T-helper 9 cell (primary cell): ENCODE measurements at places on chromosomes 12 and 14.

- no peak for DNase-seq
These were observed 12.6 kb upstream of the OR10P1 start for GRCh38 chr12:55624056-55624455.

- no peak for DNase-seq
These were observed 2.2 kb downstream of the CYP27B1 start for GRCh38 chr12:57764662-57765002.

- DNase-seq, result no peak
These were observed 26.1 kb downstream of the DTX1 start for GRCh38 chr12:113082486-113083148.

- DNase-seq, result no peak
These were observed 379.9 kb upstream of the PDE3A start for GRCh38 chr12:19988459-19988873.

DNA sequence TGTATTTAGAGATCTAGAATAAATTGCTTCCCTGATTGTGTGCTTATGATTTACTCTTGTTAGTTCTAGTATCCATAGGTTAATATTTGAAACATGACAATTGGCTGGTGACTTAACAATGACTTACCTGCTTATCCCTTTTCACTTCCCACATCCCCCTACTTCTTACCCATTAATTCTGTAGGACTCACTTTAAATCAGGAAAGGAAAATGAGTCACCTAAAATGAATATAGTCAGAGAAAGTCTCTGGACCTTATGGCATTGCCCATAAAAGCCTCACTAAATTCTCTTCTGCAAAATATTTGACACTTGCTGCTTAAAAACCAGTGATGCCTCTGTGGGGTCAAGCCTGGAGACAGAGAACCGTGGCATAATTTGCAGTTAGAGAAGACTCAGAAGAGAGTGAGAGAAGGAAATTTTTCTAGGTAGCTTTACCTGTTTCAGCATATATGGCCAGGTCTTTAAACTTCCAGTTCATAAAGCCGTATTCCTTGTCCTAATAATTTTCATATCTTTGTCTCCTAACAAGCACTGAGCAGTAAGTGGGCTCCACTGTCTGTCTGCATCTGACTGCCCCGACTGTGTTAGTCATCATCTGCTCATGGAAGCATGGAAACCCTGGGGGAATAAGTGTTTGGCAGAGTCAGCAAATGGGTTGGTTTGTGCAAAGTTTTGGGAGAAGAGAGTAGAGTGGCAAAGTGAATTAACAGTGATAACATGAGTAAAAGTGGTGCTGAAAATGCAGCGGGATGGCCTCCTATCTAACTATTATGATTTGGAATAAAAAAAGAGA lies 294.4 kb downstream of the AKAP6 start:
- no peak for DNase-seq

- no peak for DNase-seq
These were observed 11.7 kb downstream of the PROX2 start for GRCh38 chr14:74864198-74864597.

DNA sequence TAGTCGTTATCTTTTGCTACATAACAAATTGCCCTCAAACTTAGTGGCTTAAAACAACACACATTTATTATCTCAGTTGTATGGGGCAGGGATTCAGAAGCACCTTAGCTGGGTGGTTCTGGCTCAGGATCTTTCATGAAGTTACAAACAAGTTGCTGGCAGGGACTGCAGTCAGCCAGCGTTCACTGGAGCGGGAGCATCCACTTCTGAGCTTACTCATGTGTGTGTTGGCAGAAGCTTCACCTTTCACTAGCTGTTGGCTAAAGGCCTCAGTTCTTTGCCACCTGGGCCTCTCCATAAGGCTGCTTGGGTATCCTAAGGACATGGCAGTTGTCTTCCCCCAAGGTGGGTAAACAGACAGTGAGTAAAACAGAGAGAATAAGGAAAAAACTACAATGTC lies 365.7 kb downstream of the RPS29 start:
- no peak for DNase-seq

DNA sequence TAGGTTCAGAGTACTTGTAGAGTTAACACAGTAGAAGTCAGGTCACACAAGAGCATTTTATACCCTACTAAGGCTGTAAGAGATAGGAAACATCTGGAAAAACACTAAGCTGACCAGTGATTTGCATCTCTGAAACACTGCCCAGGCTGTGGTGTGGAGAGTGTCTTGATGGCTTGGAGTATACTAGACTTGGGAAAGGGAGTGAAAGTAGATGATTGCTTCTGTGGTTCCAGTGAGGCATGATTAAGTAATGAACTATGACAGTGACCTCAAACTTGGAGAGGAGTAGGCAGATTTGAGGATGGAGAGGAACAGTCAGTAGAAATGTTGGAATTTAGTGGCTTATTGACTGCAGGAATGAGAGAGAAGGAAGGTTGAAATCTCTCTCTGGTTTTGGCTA lies 201.2 kb downstream of the FLRT2 start:
- DNase-seq, result no peak

GRCh38 chr14:24075485-24076301 lies 4.3 kb downstream of the CPNE6 start:
- no peak for DNase-seq
